Neural progenitor cell (in vitro differentiated cells): ENCODE measurements at places on chromosomes 12 and 14.

GRCh38 chr12:67251012-67251411 is 18.1 kb upstream of the CAND1 start:
- no peaks in the 10 kb centered on the region for H3K4me1 ChIP-seq
- DNase-seq, result no peak
- no peak overlapping the region for H3K4me3 ChIP-seq
- H3K27me3 ChIP-seq, result no peaks in the 10 kb centered on the region
- H3K36me3 ChIP-seq, result no peaks in the 10 kb centered on the region

DNA sequence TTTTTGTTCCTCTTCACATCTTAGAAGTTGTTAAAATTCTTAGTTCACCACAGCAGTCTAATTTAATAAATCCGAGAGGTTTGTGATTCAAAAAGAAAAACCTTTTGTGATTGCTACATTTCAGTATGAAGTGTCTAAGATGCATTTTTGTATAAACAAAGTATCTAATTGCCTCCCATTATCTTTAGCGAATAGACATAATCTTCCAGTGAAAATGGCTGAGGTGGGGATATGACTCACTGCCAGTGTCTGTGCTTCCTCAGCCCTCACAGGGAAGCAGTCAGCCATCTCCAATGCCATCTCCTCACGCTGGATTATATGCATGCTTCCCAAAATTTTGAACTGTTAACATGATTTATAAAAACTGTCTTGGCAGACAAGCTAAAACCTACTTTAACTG is 7.6 kb downstream of the GCH1 start:
- H3K4me1 ChIP-seq, result no peaks in the 10 kb centered on the region
- H3K27me3 ChIP-seq, result peaks cover 4% of the 10 kb centered on the region
- no peak overlapping the region for H3K27ac ChIP-seq
- DNase-seq, result no peak
- H3K36me3 ChIP-seq, result no peaks in the 10 kb centered on the region
- H3K4me3 ChIP-seq, result no peak overlapping the region

DNA sequence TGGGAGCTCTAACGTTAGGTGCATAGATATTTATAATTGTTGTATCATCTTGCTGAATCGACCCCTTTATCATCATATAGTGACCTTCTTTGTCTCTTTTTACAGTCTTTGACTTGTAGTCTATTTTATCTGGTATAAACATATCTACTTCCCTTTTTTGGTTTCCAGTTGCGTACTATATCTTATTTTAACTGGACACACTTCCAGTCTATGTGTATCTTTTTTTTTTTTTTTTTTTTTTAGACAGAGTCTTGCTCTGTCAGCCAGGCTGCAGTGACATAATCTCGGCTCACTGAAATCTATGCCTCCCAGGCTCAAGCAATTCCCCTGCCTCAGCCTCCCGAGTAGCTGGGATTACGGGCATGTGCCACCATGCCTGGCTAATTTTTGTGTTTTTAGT is 41.9 kb upstream of the ZFP36L1 start:
- H3K27me3 ChIP-seq, result no peaks in the 10 kb centered on the region
- H3K4me3 ChIP-seq, result no peak overlapping the region
- no peaks in the 10 kb centered on the region for H3K36me3 ChIP-seq
- no peak for DNase-seq
- no peaks in the 10 kb centered on the region for H3K4me1 ChIP-seq
- no peak overlapping the region for H3K27ac ChIP-seq

DNA sequence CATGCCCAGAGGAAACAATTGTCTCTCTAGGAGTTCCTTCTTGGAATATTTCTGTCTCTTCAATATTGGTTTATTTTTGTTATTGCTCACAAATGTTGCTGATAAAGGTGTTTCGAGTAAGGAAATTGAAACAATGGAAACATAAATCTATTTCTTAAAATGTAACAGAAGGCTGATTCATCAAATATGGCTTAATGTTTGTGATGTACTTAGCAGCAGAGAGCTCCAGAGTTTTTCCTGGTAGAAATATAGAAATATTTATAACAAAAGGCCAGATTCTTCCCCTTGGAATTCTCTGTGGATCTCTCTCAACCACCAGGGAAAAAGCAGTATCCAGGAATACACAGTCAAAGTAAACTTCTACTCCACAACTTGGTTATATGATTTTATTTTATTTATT is 149.2 kb upstream of the LRIG3 start:
- no peak for DNase-seq
- peaks cover 15% of the 10 kb centered on the region for H3K4me1 ChIP-seq
- no peak overlapping the region for H3K4me3 ChIP-seq
- no peaks in the 10 kb centered on the region for H3K27me3 ChIP-seq
